Renal pelvis (tissue), 12 donors: ENCODE measurements at places on chromosomes 3 and 15. TPM values are rescaled to one million over a fixed set of nuclear protein-coding genes. Genes with fewer than 3 reads are reported as not detected.

DNA sequence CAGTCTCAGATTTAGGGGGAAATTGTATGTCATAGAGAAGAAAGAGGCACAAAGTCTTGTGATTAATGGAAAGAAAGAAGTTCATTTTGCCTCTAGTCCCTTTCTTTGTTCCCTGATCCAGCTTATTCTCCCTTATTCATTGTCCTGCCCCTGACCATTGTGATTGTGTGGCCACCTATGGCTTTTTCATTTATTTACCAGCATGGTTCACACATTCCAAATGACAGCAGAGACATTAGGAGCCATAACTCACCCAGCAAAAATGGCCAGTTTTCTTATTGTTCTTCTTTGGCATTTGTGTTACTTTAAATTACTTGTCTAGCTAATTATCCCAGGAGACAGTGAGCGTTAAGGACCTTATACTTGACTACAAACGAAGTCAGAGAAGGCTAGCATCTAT is 36.3 kb upstream of the SGO1 start:
- no peak for DNase-seq

- DNase-seq: no peak
Measured at GRCh38 chr3:55297245-55297644, 189.9 kb downstream of the WNT5A start.

DNA sequence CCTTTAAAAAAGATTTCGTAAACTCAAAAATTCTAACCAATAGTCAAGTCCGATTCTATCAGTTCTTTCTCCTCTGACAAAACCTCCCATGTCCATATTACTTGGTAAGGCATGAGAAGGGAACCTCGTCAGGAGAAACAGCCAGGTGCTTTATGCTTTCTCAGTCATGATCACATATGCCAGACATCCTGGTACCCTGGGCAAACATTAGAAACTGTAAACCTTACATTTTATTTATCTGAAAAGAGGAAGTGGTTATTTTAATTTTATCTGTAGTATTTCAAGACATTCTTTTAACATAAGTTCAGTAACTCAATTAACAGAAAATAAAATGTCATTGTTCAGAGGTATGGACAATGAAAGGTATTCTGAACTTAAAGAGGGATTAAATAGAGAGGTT is 474.8 kb upstream of the GBE1 start:
- no peak for DNase-seq

DNA sequence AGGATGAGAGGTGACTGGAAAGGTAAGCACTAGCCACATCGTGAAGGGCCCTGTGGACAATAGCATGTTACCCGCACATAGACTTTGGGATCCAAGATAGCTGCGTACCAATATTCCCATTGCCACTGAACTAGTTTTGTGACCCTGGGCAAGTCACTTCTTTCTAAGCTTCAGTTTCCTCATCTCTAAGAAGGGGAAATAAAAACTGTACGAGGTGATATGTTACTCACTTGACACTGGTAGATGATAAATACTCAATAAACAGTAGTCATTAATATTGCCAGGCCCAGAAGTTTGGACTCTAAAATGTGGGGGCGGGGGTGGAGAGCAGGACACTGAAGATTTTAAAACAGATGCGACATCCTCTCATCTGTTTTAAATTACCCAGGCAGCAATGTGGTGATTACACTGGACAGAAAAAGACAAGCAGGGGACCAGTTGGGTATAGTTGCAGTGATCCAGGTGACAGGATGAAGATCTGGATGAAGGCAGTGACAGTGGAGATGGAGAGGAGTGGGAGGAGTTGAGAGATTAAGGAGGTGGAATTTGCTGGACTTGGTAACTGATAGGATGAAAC is 2.5 kb downstream of the ATG7 start:
- no peak for DNase-seq

Gene GPR156
- polyA plus RNA-seq: 3.6 TPM

Gene TEX55
- polyA plus RNA-seq: not detected

GRCh38 chr15:81092559-81092902 is 41.5 kb upstream of the CFAP161 start:
- no peak for DNase-seq

DNA sequence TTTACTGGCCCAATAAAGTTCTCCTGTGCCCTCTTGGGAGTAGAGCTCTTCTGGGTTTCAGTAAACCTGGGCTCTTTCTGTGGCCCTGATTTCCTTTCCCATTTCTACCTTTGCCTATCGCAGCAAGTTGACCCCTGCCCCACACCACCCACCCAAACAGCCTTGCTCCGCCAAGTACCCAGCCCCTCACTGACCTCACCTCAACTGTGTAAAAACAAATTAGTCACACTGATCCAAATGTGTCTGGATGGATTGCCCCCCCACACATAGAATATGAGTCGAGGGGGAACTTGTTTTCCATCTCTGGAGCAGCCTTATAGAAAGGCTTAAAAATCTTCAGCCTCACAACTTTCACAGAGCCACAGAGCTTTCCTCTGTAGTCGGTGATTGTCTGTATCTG is 28.6 kb upstream of the VEPH1 start:
- DNase-seq: no peak
